ENCODE measurements at places on chromosomes 4 and X.

GRCh38 chr4:152247271-152247975, 288.5 kb downstream of the FBXW7 start:
- no peak for DNase-seq

DNA sequence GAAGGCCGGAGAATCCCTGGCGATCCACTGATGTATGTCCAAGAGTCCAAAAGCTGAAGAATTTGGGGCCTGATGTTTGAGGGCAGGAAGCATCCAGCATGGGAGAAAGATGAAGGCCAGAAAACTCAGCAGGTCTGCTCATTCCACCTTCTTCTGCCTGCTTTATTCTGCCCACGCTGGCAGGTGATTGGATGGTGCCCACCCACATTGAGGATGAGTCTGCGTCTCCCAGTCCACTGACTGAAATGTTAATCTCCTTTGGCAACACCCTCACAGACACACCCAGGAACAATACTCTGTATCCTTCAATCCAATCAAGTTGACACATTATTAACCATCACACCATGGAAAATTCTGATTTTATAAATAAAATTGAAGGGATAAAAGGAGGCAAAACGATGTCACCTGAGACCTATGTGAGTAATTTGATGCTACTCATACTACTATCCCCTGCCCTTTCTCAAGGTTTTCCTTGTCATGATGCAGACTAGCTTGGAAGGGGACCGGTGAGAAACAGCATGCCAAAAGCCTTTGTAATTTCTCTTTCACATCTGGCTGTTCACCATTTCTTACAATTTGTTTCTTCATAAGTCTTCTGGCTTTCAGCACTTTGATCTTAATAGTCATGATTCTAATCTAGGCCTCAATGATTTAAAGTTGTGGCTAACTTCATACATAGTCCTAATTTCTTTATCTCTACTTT, 9.7 kb upstream of the PYURF start:
- DNase-seq: no peak

GRCh38 chr4:55345054-55345453, 988 bp upstream of the SRD5A3 start:
- no peak for DNase-seq

DNA sequence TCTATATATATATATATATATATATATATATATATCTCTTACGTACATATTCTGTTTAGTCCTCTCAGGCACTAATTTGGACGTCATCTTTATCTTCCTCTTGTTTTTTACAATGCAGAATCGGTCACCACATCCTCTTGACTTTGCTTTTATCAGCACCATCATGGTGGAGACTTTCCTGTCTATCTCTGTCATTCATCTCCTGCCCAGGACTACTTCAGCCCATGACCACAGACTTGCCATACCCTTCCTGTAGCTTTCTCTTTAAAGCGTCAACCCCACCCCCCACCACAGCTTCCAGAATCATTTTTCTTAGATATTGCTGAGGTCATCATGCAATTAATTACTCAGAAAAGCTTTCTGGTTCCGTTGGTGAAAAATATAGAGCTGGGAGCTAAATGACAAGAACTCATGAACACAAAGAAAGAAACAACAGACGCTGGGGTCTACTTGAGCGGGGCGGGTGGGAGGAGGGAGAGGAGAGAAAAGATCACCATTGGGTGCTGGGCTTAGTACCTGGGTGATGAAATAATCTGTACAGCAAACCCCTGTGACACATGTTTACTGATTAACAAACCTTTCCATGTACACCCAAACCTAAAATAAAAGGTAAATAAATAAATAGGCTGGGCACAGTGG, 30.5 kb upstream of the PRKX start:
- DNase-seq: no peak

GRCh38 chrX:40109288-40110008, 11.7 kb upstream of the BCOR start:
- no peak for DNase-seq

DNA sequence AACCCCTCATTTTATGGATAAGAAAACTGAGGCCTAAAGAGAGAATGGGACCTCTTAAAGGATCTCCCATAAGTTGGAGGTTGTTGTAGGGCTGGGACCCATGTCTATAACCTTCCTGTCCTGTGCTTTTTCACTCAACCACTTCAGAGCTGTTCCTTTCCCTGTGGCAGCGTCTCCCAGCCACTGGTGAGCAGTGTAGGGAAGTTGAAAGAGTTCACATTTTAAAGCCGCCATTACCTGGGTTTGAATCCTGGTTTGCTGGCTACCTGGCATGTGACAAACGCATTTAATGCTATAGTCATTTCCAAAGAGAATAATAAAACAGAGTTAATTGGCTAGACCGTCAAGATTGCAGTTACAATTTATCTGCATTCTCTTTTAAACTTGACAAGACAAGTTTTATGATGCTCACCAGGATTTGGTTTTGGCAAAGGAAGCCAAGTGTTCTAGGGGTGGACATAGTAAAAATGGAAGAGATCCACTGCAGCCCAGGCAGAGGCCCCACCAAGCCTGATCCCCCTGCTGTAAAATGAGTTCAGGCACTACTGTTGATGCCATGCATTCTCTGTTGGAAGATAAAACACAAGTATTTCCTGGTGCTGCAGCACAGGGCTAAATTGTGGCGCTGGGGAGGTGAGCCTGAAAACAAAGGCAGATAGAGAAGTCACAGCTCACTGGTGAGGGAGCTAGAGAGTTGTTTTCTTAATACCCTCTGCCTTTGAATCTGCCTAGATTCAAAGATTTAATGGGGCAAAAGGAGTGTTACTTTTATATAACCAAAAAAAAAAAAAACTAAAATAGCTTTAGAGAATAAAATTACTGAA, 218.7 kb downstream of the NWD2 start:
- no peak for DNase-seq

DNA sequence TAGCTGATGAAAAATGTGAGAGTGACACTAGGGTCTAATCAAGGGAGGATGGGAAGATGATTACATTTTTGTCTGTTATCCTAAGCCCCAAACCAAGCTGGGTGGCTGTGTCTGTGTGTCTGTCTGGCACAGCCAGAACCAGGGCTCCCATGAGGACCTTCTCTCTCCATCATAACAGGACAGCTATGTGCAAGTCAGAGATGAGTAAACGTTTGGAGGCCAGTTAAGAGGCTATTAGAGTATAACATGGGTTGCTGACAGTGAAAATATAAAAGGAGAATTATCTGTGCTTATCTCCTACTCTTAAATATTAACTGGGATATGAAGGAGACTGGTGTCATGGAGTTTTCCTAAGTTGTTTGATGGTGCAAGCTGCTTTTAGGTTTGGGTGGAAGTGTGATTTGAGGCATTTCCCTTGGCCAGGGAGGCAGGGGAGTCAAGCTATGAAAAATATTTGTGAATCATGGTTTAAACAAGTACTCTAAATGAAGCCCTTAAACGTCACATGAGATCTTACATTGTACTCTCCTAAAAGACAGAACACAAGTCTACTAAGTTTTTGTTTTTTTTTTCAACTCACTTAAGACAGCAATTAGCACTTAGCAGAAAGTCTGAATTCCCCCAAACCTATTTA, 156.2 kb downstream of the ENOX2 start:
- no peak for DNase-seq

GRCh38 chr4:26995316-26995715, 134.7 kb downstream of the STIM2 start:
- DNase-seq: no peak

GRCh38 chr4:64271601-64272081, 137.6 kb downstream of the TECRL start:
- no peak for DNase-seq

DNA sequence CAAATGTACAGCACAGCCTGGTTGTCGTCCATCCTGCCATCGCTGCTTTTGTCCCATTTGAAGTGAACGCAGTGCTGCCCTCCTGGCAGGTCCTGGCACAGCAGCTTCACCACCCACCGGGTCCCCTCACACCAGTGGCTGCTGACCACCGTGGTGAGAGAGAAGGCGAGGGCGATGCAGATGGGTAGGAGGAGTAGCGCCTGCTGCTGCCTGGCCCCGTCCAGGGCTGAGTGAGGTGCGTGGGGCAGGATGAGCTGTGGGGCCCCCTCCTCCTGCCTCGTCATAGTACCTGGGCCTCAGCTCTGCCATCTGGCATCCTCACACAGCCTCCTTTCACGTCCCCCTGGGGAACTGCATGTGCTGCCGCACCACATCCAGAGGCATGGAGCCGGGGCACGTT, 1.8 kb downstream of the DCAF8L2 start:
- DNase-seq: no peak

DNA sequence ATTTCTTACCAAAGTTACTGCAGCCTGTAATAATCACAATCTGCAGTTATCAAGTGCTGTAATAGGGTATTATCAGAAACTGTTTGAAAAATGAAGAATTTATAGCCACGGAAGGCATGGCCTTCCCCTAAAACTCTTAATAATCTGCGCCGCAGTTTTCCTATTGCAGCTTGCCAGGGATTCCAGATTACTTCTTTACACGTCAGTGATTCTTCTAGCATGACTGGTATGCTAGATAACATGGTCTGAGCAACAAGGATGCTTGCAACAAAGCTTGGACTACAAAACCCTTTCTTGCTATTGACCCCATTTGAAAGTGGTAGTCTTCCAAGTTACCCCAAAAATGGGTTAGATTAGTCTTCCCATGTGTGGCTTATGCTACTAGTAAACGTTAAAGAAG, 47.2 kb upstream of the GK2 start:
- DNase-seq: no peak

DNA sequence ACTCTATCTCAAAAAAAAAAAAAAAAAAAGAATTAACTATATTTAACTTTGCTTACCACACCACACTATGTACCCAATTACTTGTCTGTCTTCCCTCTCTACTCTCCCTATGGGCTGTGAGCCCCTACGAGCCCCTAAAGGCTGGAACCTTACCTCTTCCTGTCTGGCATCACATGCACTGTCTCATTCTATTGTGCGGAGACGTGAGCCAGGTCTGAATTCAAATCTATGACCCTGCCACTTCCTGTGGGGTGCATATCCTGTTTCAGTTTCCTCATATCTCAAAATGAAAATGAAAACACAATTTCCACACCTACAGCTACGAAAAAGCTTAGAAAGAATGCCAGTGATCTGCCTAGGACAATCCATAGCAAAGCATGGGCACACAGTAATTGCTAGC, 42.9 kb upstream of the HS3ST1 start:
- no peak for DNase-seq

DNA sequence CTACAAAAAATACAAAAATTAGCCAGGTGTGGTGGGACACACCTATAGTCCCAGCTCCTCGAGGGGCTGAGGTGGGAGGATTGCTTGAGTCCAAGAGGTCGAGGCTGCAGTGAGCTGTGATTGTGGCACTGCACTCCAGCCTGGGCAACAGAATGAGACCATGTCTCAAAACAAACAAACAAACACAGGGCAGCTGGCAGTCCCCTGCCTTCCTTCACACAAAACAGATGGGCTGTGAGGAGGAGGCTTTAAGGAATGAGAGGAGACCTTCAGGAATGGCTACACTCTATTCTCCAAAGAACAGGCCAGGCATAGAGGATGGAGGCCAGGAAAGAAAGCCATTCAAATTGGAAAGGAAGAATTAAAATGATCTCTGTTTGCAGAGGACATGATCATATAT, 65.6 kb upstream of the MAML3 start:
- no peak for DNase-seq

GRCh38 chr4:127445471-127445870, 187.3 kb upstream of the INTU start:
- no peak for DNase-seq

DNA sequence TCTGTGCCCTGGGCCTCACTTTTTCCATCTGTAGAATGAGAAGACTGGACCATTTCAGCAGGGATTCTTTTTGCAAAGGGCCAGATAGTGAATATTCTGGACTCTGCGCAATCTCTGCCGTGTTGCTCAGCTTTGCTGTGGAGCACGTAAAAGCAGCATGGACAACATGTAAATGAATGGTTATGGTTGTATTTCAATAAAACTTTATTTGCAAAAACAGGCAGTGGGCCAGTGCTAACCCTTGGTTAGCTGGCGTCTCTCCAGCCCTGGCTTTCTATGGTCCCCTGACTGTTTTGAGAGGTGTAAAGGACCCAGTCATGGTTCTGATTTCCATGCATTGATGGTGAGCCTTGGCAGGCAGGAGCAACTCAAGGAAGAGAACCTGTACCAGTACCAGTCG, 18.7 kb downstream of the WFS1 start:
- DNase-seq: no peak

GRCh38 chr4:100022792-100023222, 72.7 kb upstream of the H2AZ1 start:
- peak; percentile 18 for DNase-seq

DNA sequence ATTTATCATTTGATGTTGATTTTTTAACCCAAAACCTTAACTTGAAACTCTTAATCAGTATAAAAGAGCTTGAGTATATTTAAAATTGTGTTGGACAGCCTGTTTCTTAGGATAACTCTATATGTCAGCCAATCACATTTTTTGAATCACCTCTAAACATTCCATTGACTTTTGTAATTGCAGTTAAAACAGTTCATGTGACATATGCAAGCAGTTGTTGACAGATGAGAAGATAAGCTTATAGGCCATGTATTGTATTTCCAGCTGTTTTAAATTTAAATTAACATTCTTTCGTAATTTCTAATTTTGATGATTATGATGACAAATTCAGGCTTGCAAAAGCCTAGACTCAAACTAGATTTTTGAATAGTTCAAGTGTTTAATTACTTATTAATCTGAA, 17.4 kb downstream of the VEGFC start:
- no peak for DNase-seq

DNA sequence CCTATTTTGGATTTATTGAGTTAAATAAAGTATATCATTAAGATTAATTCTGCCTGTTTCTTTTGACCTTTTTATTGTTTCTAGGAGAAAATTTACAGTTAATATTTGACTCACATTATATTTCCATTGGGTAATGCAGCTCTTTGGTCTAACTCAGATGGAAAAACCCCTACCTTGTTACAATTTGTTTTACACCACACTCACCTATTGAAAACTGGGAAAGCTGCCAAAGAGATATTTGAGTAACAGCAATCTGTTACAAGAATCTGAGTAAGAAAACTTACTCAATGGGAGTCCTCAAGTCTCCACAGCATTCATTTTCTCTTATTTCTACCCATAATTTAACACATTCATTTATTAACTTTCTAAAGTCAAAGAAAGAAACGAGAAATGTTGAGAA, 108.0 kb upstream of the TLL1 start:
- DNase-seq: no peak

DNA sequence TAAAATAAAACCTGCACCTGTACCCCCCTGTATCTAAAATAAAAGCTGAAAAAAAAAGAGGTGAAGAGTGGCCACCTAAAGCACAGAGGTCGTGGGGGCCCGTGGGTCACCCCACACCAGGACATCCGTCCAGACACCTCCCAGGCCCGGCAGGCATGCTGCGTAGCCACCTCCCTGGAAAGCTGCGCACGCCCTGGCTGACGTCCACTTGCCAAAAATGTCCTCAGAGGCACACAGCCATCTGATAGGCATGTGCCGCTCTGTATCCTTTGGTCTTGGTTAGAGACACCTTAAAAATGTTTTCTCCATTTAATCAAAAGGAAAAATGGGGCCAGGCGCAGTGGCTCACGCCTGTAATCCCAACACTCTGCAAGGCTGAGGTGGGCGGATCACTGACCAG, 17.7 kb downstream of the FAM53A start:
- no peak for DNase-seq
